ENCODE measurements at places on chromosomes 12 and 14. TPM values are rescaled to one million over a fixed set of nuclear protein-coding genes. Genes with fewer than 3 reads are reported as not detected.
A peak's percentile ranks its signal among the peaks of the same experiment; 100 is the strongest.

DNA sequence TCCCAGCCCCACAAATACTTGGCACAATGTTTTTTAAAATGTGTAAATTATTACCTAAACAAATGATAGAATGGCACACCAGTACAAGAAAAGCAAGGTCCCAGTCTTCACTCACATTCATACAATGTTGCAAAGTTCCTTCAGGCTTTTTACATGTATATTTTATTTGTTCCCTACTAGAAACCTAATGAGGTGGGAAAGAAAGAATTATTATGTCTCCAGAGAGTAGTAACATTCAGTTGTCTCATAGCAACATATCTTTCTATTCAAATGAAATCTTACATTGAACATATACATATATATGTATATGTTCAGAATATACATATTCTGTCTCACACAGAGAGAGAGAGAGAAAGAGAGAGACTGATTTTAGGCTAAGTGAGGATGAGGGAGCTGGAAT lies 85.2 kb downstream of the PLCZ1 start:
- no peak for DNase-seq
- no peaks in the 10 kb centered on the region for H3K36me3 ChIP-seq
- H3K4me3 ChIP-seq = no peak overlapping the region
- no peak overlapping the region for H3K27ac ChIP-seq
- no peaks in the 10 kb centered on the region for H3K4me1 ChIP-seq

- no peaks in the 10 kb centered on the region for H3K36me3 ChIP-seq
- peak overlapping the region; percentile 70 for H3K27ac ChIP-seq
- peaks cover 55% of the 10 kb centered on the region for H3K4me1 ChIP-seq
- no peak overlapping the region for H3K4me3 ChIP-seq
- peak; percentile 78 for DNase-seq
Measured at GRCh38 chr14:60760644-60761364, 26.2 kb downstream of the MNAT1 start.

DNA sequence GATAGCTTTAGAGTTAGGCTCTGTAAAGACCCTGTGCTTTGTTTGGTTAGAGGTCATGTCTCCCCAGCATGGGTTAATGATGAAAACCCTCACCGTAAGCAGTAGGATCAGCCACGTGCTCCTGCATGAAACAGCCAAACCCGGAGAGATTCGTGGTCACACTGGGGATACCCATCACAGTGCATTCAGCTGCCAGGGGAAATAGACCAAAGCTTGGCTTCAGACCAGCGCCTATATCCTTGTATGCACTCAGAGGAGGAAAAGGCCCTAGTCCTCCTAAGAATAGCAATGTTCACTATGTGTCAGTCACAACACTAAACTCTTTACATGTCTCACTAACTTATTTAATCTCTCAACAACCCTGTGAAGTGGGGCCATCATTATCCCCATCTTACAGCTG lies 16.3 kb downstream of the SPX start:
- no peaks in the 10 kb centered on the region for H3K27me3 ChIP-seq
- H3K4me1 ChIP-seq = no peaks in the 10 kb centered on the region
- DNase-seq = no peak
- H3K4me3 ChIP-seq = no peak overlapping the region
- H3K36me3 ChIP-seq = no peaks in the 10 kb centered on the region
- H3K27ac ChIP-seq = no peak overlapping the region

The IAPP gene
- polyA plus RNA-seq = not detected

The PMCH gene
- not detected for polyA plus RNA-seq

The PTCSC3 gene
- not detected for polyA plus RNA-seq

Data from keratinocyte (primary cell).